ENCODE measurements at places on chromosomes 3 and 15.
A peak's percentile ranks its signal among the peaks of the same experiment; 100 is the strongest.

- no peak for DNase-seq
Measured at GRCh38 chr3:187961366-187961765, 192.6 kb upstream of the LPP start.

GRCh38 chr15:75616766-75617165 is 8.8 kb downstream of the SNUPN start:
- DNase-seq: no peak

- no peak for DNase-seq
Measured at GRCh38 chr15:70863450-70864218, 9.7 kb upstream of the LARP6 start.

DNA sequence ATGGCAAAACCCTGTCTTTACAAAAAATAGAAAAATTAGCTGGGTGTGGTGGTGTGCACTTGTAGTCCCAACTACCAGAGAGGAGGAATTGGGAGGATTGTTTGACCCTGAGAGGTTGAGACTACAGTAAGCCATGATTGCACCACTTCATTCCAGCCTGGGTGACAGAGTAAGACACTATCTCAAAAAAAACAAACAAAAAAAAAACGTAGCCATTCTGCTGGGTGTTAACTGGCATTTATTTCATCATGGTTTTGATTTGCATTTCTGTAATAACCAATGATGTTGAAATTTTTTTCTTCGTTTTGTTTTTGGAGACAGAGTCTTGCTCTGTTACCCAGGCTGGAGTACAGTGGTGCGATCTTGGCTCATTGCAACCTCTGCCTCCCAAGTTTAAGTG is 63.3 kb downstream of the RPLP1 start:
- DNase-seq: no peak

DNA sequence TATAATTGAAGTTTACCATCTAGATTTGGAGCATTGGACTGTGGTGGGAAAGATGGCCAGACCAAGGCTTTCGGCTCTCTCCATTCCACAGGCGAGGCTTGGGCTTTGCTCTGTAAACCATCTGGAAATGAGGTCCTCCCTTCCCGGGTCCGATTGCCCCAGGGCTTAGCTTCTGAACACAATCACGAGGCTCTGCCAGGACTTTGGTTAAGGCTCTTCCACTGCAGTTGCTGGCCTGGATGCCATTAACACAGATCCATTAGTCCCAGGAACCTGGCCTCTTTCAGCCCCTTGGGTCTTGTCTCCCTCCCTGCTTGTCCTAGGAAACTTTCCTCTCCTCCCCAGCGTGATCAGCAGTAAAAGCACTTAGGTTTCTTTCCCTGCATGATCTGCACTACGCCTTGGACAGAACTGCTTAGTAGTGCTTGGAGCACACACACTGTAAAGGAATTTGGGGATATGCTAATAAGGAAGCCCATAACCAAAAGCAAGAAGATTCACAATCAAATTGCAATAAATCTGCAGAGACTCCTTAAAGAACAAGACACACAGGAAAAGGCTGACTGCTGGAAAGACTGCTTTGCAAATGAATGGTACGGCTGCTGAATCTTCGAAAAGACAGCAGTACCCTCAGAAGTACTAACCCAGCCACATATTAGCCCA is 154.3 kb downstream of the ECT2 start:
- no peak for DNase-seq

DNA sequence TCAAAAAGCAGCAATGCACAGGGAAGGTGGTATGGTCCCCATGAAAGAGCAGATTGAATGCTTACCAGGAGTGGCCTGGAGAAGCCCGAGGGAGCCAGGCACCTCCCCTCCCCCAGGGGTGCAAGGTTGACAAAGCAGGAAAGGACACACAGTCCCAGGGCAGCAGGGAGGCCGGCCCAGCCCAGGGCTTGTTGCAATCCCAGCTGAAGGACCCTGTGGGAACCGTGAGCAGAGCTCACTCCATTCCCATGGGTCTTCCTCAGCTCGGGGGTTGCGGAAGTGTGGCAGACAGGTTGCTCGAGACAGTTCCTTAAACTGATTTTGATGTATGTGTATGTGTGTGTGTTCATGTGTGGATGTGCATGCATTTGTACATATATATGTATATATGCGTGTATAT is 15.8 kb downstream of the UROC1 start:
- no peak for DNase-seq

DNA sequence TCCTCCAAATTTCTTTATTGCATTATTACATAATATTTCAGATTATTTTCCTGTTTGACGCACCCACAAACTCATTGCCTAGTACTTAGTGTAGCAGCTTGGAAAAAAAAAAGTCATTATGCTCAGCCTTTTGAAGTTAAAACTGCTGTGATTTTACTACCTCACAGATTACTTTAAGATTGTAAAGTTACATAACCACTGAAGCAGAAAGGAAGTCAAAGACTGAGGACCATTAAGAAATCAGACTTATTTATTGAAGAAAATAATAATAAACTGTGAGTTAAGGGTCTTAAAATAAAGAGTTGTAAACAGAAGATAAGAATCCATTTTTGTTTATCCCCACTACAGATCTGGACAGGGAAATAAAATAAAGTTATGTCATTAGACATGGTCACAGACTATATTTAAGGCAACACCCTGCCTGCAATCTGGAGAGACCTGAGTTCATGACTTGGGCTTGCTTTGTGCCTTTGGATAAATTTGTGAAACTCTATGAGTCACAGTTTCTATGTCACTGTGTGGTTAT is 212.1 kb upstream of the ROBO2 start:
- peak; percentile 56 for DNase-seq

- DNase-seq: no peak
Measured at GRCh38 chr3:25801786-25802185, 11.9 kb downstream of the OXSM start.

- no peak for DNase-seq
Measured at GRCh38 chr15:63408524-63408923, 26.9 kb upstream of the CA12 start.

DNA sequence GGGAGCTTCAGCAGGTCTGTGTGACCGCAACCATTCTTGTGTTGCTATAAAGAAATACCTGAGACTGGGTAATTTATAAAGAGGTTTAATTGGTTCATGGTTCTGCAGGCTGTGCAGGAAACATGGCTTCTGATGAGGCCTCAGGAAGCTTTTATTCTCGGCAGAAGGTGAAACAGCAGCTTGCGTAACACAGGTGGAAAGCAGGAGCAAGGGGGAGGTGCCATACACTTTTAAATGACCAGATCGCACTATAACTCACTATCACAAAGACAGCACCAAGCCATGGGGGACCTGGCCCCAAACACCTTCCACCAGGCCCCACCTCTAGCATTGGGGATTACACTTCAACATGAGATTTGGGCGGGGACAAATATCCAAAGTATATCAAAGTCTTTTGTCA is 8.3 kb upstream of the CIB2 start:
- no peak for DNase-seq

DNA sequence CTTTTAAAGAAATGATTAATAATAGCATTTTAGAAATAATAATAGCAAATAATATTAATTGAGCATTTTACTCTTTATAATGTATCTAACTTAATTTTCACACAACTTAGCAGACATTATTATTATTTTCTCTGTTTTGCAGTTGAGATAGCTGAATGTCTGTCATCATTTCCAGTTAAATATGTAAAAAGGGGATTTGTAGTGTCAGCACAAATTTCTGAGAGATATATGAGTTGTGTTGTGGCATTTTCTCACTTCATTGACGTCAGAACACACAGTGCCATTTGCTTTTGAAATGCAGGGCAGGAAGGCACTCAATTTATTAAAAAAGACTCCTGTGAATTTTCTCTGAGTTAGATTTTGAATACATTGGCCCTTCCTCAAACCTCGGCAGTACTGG is 111.0 kb downstream of the GRM7 start:
- DNase-seq: no peak

DNA sequence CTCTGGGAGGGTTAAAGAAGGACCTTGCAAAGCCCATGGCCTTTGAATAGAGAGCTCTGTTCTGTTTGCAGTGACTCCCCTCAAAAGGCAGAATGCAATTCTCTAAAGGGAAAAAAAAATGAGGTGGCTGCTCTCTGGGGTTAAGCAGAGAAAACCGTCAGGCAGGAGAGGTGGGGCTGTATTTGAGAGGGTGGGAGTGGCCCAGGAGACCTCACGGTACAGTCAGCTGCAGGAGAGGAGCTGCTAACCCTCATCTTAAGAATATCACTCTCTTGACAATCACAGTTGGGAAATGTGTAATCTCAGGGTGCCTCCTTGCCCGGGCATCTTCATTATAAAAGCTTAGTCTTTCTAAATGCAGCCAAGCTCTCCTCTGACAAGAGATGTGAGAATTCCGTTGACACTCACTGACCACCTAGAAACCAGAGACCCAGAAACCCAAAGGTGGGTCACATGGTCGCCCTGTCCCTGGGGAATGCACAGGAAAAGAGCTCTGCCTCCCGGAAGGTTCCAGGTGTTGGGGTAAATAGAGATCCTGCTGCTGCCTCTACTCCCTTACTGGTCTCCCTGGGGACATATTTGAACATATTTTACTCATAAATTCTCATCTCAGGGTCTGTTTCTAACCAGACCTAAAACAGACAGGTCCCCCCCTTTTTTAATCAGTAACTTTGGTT is 159.1 kb upstream of the CTDSPL start:
- DNase-seq: no peak

All from left renal cortex interstitium (tissue), 4 donors.